NCI-H748 treated with DMSO at 0.1 percent for 48 hours (cell line): ENCODE measurements at places on chromosomes 11 and 22.

DNA sequence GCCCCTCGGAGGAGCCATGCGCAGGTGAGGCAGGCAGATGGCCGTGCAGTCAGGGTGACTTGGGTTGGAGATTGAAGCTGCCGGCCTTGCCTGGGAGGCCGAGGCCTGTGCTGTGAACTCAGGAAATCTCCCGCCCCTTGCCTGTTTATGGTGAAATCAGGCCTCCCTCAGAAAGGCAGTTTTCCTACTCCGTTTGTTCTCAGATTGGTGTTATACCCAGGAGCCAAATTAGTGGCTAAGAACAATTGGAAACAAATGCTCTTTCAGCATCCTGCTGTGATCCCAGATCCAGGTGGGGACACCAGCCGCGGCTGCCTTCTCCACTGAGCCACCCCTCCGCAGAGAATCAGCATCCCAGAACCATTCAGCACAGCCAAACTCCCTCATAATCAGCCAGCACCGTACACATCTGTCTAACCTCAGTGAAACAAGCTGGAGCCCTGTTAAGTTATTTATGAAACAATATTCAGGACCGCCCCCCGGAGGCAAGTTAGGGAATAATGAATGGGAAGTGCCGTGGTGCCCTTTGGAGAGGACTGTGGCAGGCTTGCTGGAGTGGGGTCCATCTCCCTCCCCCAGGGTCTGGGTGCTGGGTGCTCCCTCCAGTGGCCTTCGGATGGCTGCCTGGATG lies 60.0 kb downstream of the PKNOX2 start:
- no peak for DNase-seq

- DNase-seq: no peak
Measured at GRCh38 chr22:27433585-27434190, 367.9 kb downstream of the MN1 start.

DNA sequence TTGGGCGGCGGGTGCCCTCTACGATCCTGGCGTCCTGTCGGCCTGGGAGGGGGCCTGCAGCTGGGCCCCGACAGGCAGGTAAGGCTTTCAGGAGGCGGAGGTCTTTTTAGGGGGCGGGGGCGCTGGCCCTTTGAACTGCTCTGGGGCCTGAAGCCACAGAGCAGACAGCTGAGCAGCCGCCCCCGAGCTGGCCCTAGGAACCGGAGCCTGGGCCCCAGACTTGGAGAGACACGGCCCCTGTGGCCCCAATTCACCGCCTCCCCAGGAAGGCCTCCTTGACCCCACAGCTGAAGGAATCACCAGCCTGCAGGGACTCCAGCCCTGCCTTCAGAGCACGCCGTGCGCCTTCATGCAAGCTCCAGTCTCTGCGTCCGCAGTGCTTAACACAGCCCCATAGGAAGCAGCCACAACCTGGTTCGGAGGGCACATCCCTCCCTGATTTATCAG lies 618 bp upstream of the CERK start:
- DNase-seq: no peak

- no peak for DNase-seq
Measured at GRCh38 chr11:16215352-16215751, 141.0 kb downstream of the SOX6 start.

DNA sequence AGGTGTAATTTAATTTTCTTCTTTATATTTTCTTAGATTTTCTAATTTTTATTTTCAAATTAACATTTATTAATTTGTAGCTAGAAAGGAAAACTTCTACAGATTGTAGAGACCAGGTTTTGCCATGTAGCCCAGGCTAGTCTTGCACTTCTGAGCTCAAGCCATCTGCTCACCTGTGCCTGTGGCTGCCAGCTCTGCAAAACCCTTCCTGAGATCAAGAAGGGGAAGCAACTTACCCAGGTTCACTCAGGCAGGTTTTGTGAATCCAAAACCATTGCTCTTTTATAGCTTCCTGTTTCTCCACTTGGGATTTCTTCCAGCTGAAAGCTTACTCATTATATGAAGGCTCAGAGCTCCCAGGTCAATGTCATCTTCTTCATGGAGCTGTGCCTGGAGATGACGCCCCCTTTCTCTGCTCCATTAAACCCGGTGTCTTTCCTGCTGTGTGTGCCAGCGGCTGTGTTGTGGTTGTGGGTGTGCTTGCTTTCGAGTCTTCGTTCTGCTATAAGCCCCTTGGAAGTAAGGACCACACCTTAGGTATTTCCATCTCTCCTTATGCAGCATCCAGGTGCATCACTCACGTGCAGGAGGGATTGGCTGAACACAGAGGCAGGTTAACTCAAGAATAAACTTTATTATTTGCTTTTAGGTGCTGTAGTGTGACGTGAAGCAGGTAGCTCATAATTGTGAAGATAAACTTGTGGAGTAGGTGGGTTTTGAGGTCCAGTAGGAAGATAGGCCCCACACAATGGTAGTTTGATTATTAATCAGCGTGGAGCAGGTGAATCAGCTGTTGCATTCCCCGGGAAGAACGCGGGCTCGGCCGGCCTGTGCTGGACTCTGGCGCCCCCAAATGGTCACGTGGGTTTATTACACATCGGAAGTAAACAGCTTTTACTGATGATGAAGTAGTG lies 42.2 kb upstream of the INCENP start:
- peak; percentile 74 for DNase-seq

- no peak for DNase-seq
Measured at GRCh38 chr11:44275961-44276550, 33.9 kb downstream of the ALX4 start.

DNA sequence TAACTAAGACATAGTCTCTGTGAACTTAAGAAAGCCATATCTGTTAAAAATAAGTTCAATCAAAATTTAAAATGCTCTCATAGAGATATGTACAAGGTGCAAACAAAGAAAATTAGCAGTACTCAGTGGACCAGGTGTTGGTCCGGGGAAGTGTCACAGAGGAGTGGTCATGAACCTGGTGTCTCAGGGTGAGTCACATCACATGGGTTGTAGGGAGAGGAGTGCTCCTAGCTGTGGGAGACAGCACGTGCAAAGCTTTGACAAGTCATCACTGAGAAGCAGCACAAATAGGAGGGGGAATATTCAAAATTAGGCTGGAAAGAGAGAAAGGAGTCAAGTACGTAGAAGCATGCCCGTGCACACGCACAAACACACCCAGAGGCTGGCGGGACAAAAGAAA lies 438.1 kb downstream of the NTM start:
- no peak for DNase-seq

DNA sequence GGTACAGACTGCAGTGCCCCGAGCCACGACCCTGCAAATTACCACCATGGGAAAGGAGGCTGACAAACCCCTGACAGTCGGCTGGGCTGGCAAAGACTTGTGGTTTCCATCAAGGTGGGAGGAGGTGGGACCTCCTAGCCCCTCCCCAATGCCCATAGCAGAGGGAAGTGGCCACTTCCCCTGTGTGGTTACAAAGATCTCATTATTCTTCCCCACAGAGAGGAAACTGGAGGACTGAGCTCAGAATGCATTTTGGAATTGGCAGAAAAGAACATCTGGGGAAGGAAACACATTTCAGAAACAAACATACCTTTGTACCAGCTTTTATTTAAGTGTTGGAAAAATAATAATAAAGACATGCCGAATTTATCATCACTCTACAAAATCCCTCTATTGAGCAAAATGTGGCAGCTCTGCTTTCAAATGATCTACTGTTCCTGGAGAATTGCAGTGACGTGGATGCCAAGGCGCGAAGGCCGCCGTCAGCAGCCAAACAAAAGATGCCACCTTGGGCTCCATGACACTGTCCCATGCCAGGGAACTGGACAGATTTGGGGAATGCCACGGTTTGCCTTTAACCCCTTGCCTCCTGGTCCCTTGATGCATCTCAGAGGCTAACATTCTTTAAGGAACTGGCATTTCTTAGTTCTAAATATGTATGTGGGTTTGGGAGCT lies 169.6 kb downstream of the CRYBB2 start:
- DNase-seq: no peak

- no peak for DNase-seq
Measured at GRCh38 chr11:93653571-93653970, 7.9 kb upstream of the CEP295 start.

- DNase-seq: no peak
Measured at GRCh38 chr11:113350336-113351067, 36.1 kb downstream of the TTC12 start.

- DNase-seq: no peak
Measured at GRCh38 chr11:12853652-12854296, 155.3 kb upstream of the RASSF10 start.

DNA sequence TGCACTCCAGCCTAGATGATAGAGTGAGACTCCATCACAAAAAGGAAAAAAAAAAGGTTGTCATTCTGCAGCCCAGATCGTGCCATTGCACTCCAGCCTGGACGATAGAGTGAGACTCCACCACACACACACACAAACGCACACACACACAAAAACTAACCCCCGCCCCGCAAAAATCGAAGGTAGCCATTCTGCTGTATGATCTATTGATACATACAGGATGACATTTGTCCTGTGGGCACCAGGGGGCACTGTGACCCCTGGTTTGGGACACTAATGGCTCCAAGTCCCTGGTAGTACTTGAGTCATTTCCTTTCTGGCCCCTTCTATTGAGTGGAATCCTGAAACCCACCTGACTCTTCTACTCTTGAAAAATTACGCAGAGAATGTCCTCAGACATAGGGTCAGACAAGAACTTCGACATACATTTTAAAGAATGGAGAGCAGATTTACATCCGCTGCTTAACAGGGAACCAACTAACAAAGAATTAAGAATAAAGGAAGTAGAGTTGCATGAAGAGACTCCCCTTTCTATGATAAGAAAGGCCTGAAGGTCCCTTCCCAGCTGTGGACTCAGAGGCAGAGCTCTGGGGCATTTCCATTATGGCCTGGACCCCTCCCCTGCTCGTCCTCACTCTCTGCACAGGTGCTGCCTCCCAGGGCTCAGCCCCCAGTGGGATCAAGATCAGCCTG lies 35.0 kb upstream of the PRAME start:
- DNase-seq: no peak

DNA sequence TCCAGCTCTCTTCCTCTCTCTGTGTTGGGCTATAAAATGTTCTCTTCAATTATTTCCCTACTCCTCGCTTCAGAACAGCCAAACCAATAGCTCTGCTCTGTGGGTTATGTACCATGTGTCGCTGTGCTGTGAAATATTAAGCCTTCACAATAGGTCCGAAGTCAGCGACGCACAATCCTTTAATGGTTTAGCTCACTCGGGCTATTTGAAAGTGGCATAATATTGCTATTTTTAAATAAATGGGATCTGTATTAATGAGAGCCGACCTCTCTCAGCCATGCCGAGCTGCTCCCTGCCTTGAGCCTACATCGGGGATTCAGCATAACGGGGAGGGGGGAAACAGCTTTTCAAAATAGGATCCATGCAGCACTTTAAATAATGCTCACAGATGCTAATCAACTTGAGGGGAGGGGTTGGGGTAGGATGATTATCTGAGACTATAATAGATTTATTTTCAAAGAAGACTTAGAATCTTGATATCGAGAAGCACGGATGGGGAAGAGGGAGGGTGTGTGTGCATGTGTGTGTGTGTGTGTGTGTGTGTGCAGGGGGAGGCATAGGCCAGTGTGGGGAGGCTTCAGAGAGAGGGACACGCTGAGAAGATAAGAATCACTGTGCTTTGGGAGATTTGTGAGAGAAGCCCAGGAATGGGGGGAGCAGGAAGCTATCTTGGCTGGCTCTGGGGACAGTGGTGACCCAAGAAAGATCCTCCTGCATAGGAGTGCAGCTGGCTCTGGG lies 271.5 kb downstream of the NXPE2 start:
- DNase-seq: no peak

DNA sequence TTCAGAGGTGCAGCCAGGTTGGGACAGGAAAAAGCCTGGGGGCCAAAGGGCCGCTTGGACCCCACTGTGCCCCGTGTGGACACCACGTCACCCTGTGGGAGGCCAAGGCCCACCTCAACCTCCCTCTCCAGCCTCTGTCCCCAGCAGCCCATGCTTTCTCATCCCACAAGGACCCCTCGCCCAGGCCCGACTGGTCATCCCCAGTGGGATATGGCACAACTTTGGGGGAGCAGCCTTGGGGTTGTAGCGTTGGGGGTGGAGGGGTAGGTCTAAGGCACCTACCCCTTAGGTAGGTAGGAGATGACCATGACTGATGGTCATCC lies 44.0 kb downstream of the IGF2 start:
- DNase-seq: no peak

GRCh38 chr22:36874309-36874696 lies 13.5 kb downstream of the NCF4 start:
- no peak for DNase-seq

DNA sequence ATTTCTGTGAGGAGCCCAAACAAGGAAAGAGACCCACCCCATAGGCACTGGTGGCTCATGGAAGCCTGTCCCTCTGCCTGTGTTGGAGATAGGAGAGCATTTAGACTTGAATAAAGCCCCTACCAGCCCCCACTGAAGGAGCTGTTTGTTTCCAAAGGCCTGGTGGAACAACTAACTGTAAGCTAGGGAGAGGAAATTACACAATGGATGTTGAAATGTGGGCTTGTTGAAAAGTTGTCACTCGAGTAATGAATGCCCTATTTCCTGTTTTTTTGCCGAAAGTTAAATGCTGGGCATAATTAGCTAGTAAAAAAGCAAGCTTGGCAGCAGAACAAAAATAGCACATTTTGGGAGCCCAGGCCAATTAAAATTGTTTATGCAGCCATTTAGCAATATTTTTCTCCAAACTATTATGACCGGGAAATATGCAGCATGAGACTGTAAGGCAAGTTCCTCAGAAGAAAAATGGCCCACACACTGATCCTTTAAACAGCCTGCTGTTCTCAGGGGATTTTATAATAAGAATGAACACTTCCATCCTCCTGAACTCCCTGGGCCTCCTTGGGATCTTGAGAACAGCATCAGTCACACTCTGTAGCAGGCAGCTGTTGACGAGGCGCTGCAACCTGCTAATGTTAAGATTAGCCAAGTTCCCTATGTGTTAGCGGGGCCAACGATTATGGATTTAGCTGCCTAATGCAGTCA lies 38.6 kb upstream of the LMO2 start:
- DNase-seq: no peak

GRCh38 chr11:77698896-77699295 lies 61.3 kb upstream of the CLNS1A start:
- no peak for DNase-seq

- no peak for DNase-seq
Measured at GRCh38 chr11:72823105-72823804, 9.0 kb downstream of the ATG16L2 start.

DNA sequence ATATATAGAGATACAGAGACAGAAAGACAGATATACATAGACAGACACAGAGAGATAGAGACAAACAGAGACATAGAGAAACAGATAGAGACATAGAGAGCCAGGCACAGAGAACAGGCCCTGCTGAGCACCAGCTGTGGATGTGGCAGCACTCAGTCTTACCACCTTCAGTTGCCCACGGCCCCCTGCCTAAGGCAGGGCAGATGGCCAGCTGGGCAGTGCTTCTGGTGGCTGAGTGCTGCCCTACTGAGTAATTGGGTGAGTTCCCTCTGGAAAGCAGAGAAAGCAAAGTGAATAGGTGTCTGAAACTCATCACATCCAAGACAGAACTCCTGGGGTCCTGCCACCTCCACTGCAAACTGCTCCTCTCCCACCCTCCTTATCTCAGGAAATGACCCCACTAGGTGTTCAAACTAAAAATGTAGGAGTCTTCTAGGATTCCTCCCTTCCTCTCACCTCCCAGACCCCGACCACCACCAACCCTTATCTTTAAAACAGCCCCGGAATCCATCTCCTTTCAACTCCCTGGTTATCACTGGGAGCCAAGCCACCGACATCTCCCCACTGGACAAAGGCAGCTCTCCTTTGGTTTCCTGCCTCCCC lies 27.2 kb downstream of the SYN3 start:
- no peak for DNase-seq
